ENCODE measurements at places on chromosomes 6 and 20.
A peak's percentile ranks its signal among the peaks of the same experiment; 100 is the strongest.

DNA sequence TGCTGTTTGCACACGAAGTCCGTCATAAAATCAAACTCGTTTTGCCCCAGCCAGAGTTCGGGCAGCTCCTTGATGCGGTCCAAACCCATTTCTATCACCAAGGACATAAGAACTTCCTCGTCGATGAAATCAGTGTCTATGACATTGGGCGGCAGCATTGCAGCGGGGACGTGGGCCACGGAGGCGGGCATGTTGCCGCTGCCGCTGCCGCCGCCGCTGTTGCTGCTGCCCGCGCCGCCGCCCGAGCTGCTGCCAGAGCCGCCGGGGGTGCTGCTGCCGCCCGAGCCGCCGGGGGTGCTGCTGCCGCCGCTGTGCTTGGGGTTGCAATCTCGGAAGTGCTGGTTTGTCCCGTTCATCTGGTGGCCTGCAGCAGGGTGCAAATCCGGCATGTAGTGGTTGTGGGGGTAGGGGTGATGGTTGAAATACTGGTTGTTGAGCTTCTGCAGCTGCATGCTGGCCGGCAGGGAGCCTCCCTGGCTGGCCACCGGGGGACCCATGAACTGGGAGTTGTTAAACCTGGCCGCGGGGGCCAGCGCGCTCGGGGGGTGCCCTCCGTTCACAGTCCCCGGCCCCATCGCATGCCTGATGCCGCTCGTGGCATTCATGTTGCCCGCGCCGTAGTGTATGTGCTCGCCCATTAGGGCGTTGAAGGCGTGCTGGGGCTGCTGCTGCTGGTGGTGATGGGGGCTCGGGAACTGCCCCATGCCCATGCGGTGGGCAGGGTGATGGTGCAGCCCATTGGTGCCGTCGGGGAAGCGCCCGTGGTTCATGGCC lies 1.1 kb downstream of the CITED2 start:
- DNase-seq, result peak; percentile 63

- DNase-seq, result no peak
Observed at GRCh38 chr6:140980265-140980887, 1152.3 kb upstream of the GJE1 start.

- no peak for DNase-seq
Observed at GRCh38 chr6:166836785-166837718, 119.3 kb downstream of the RNASET2 start.

- DNase-seq, result peak; percentile 41
Observed at GRCh38 chr6:127471379-127472255, 12.4 kb upstream of the KIAA0408 start.

DNA sequence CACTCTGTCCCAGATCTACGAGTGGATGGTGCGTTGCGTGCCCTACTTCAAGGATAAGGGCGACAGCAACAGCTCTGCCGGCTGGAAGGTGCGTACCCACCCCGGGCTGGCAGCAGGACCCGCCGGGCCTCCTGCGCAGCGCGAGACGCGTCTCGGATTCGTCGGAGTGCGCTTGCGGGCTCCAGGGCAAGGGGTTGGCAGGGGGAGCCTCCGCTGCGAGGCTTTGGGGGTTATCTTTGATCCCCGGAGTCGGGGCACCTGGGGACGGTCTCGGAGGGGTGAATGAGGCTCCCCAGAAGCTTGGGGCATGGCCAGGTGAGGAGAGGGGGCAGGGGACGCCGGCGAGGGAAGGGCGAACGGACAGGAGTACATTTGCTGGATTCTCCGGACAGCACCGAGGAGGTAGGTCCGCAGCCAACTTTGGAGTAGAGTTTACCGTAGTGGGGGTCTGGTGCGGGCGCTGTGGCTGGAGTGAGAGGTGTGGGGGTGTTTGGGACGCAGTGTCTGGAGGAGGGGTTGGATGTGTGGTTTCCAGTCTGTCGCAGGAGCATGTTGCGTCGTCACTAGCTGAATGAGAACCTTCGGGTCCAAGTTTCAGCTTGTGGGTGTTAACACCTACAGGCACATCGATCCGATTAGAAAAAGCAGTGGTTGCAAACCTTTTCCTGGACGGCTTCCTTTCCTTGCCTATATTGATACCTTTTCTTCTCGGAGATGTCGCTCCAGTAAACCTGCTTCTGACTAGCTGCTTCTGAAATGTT lies 1.2 kb downstream of the FOXO3 start:
- peak; percentile 53 for DNase-seq

DNA sequence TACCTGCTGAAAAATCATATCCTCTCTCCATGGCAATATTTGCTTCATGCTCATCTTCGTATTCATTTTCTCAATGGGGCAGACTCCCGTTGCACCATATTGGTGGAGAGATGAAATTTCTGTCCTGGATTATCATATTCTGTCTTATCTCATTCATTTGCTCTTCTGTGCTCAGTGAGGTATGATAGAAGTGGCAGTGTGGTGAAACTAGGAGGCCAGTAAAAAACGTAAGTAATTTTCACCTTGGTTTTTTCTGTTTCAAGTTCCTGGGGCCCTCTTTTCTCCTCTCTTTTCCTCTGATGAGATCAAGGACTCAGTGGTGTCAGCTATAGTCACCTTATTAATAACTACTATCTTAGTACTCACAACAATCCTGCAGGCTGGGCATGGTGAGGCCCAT lies 182.5 kb upstream of the HDAC2 start:
- no peak for DNase-seq

- peak; percentile 20 for DNase-seq
Observed at GRCh38 chr6:144574796-144575195, 289.7 kb downstream of the UTRN start.

- DNase-seq, result no peak
Observed at GRCh38 chr6:70725817-70726415, 58.2 kb downstream of the SMAP1 start.

GRCh38 chr20:44135012-44135412 lies 52.0 kb downstream of the JPH2 start:
- no peak for DNase-seq

DNA sequence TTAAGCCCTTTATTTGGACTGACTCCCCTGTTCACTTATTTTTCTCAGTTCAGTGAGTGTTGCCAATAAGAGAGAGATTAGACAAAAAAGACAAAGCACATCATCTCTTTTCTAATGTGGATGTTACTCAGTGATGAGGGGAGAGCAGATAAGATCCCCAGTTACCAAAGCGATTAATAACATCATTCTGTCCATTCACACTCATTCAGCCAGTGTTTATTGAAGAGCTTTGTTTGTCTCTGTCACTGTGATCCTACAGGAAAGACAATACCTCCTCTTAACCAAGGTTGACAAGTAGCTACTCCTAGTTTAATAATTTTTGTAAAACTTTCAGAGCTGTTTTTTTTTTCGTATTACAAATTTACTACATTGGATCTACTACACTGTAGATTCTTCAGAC lies 163.0 kb downstream of the EYA4 start:
- DNase-seq, result no peak

GRCh38 chr6:170445487-170445886 lies 107.6 kb downstream of the PSMB1 start:
- no peak for DNase-seq

- DNase-seq, result no peak
Observed at GRCh38 chr6:89944181-89944755, 50.0 kb downstream of the GJA10 start.

GRCh38 chr20:3933218-3933617 lies 44.0 kb downstream of the PANK2 start:
- DNase-seq, result no peak

GRCh38 chr6:143621876-143622605 lies 55.7 kb upstream of the PHACTR2 start:
- peak; percentile 58 for DNase-seq

GRCh38 chr20:8860011-8860495 lies 208.8 kb upstream of the PLCB4 start:
- peak; percentile 90 for DNase-seq

DNA sequence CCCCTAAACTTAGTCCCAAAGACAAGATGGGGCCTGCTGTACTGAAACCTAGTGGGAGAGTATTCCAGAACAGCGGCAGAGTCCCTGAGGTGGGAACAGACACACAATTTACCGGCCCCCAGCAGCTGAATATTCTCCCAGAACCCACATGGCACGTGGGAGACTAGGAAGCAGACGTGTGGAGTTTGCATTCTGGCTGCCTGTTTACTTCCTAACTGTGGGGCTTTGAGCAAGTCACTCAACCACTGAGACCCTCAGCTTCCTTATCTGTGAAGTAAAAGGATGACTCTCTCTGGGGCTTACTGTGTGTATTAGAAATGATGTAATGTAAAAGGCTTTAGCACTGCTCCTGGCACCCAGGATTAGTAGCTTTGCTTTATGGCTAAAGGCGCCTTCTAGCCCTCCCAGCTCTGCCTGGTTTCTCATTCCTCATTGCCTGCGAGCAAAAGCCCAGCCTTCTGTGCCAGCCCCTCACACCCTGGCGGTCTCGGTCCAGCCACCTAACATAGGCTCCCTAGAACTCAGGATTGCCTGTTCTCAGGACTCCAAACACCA lies 353.1 kb downstream of the CDC5L start:
- no peak for DNase-seq

DNA sequence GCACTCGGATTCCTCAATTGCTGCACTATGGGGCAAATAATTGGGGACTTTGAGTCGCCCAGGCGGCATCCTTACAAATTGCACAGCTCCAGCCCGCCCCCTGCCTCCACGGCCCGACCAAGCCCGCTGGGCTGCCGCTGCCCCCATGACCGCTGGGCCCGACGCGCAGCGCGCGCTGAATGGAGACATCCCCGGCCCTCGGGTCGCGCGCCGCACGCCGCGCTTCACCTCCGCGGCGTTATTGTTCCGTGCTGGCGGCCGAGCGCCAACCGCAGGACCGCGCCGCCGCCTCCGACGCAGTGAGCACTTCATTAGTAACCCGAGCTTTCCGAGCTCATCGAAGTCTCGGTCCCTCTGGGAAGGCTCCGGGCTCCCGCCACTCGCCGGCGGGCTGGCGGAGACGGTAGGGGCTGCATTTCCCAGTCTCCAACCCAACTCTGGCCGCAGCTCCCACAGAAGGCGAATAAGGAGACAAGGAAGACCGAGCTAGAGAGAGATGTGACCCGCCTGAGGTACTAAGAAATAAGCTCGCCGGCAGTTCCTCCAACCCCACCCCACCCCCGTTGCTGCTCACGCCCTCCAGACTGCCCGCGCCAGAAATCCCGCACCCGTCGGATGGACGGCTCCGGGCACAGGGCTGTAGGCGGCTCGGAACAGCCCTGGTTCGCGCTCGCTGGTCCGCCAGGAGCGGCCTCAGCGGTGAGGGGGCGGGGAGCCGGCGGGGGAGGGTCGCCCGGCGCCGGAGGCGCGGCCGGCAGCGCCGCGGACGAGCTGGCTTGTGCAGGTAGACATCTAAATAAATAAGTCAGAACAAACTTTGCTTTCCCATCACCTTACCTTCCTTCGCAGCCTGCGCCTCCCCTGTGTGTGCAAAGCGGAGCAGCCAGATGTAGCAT lies 703 bp downstream of the EPHA7 start:
- DNase-seq, result no peak

DNA sequence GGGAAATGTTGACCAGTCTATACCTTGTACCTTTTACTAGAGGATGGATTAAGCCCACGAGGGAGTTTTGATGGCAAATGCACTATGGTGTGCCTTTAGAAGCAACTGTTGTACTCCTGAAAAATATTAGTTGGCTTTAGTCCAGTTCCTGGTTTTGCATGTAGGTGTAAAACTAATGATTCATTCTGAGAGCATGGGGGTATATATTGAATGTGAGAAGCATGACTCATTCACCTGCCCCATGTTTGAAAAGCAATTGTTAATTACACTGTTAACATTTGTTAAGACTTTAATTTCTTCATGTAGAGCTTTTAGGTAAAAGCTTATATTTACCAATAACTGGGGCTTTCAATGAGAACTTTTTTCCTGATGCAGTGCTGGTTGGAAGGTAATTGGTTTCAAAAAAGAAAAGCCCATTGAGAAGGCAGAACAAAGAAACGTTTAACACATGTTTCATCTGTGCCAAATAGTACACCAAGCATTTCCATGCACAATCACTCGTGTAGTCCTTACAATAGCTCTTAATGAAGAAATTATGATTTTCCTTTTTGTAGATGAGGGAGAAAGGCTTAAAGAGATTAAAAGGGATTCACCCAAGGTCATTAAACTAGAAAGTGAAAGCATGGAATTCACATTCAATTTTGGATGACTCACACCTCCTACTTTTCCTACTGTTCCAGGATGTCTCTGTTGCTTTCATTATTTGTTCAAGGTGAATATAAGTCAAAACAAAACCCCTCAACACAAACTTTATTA lies 134.1 kb downstream of the CCDC170 start:
- peak; percentile 17 for DNase-seq

GRCh38 chr6:82955841-82956240 lies 109.8 kb downstream of the UBE3D start:
- peak; percentile 95 for DNase-seq

GRCh38 chr6:154440422-154441043 lies 70.0 kb downstream of the CNKSR3 start:
- no peak for DNase-seq

DNA sequence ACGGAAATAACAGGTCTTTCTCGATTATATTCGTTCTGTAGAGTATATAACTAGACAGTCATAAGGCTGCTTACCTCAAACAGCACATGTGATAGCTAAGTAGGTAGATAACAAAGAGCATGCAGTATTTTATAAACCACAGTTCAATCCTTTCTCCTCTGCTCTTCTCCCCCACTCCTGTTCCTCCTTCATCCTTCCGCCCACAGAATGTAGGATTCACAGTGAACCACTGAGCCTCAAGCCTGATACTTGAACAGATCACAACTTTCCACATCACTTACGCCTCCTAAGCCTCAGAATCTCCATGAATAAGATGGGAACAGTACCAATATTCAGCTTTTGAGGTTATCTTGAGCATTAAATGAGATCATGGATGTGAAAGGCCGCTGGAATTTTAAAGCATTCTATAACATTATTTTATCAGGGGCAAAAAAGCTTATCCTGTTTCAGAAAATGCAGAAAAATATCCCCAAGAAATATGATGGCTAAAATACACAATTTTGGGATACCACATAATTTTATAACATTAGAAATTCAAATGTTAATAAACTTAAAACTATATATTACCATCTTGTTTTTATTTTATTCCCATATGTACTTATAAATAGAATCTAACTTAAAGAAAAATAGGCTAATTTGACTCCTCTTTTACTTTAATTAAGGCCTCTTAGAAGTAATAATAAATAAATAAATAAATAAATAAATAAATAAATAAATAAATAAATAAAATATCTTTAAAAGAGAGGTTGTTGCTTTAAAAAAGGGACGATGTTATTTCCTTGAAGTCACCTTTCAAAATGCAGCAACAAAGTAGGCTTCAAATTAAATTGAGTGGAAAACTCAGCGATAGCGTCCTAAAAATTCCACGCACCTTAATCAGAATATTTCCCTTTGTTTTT lies 33.4 kb downstream of the MTFR2 start:
- DNase-seq, result no peak

GRCh38 chr6:105272786-105273185 lies 93.0 kb upstream of the POPDC3 start:
- peak; percentile 21 for DNase-seq

DNA sequence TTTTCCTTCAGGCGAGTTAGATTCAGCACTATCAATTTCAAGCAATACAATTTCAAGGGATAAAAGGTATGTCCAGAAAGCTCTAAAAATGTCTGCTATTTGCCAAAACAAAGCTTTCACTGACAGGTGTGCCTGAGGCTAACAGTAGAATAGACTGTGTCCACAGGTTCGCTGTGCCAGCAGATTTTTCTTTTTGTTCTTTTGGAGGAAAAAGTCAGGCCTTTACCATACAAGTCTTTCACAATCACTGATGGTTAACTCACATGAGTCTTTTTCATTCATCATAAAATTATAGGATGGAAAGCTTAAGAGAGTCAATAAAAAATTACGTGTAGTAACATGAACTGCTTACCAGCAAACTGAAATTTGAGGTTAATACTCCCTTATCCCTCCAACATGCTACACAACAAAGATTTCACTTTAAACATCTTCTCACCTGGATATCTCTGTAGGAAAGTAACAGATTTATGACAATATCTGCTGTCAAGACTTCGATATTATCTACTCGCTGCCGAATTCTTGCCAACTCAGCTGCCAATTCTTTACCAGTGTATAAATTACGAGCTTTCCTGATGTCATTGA lies 95.4 kb downstream of the MAP3K5 start:
- no peak for DNase-seq

Data from ELR (cell line).